ENCODE measurements at places on chromosomes 1 and 21. TPM values are rescaled to one million over a fixed set of nuclear protein-coding genes. Genes with fewer than 3 reads are reported as not detected.

DNA sequence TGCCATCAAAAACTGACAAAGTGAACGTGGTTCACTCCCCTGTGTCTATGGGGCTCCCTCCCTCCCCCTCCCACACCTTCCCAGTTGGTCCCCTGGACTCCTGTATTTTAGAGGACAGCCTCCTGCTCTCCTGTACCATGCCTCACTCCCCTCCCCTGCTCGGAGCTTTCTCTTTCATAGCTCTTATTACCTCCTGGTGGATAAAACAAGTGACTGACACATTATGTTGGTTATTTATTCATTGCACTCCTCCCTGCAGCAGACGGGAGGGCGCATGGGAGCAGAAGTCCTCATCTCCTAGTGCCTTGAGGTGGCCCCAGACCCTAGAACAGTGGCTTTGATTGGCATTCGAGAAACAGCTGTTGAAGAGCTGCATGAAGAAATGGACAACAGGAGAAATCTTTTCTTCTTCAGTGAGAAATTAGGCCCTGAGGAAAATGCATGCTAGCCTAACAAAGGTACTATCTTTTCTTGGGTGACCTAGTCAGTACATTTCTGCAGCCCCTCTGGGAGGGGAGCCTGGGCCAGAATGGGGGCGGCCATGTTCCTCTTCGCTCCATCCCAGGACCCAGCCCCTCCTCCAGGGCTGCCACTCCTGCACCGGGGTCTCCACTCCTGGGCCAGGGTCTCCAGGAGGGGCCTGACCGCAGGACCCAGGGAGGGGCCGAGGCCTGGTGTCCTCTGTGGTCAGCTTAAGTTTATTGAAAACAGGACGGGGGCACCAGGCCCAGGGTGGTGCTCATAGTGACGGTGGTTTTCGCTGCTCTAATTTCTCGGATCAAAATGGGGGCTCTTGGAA, 1.2 kb upstream of the TFF1 start:
- peak overlapping the region; percentile 63 for H3K27ac ChIP-seq
- H3K4me3 ChIP-seq: no peak overlapping the region
- peaks cover 12% of the 10 kb centered on the region for H3K4me1 ChIP-seq
- peaks cover 15% of the 10 kb centered on the region for H3K27me3 ChIP-seq
- DNase-seq: no peak
- H3K36me3 ChIP-seq: peaks cover 3% of the 10 kb centered on the region

OLIG1 gene
- 0.38 TPM for total RNA-seq

DNA sequence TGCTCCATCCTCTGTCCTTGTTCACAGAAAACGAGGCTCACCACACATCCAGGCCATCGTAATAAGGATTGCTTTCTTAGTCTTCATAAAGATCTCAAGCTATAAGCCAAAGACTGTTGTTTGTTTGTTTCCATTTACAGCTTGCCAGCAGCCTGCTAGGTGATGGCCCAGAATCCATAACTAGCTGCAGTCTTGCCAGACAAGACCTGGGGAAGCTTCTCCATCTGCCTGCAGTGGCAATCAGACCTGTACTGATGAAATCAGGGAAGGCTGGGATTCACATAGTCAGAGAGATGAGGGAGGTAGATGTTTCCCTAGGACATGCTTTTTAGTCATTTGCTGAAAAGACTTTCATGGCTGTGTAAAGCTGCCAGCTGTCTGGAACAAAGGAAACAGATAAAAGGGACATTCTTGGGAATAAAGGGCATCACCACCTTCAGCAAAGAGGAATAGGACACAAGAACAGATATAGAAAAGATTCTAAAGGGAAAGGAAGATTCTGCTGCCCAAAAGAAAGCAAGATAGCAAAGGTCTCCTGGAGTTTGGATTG, 51.0 kb downstream of the MT1HL1 start:
- H3K4me1 ChIP-seq: no peaks in the 10 kb centered on the region
- peaks cover 20% of the 10 kb centered on the region for H3K27me3 ChIP-seq
- H3K4me3 ChIP-seq: no peak overlapping the region
- DNase-seq: no peak
- H3K27ac ChIP-seq: no peak overlapping the region

KIF17 gene
- 1.1 TPM for total RNA-seq

KRTAP13-2 gene
- total RNA-seq: not detected

DNA sequence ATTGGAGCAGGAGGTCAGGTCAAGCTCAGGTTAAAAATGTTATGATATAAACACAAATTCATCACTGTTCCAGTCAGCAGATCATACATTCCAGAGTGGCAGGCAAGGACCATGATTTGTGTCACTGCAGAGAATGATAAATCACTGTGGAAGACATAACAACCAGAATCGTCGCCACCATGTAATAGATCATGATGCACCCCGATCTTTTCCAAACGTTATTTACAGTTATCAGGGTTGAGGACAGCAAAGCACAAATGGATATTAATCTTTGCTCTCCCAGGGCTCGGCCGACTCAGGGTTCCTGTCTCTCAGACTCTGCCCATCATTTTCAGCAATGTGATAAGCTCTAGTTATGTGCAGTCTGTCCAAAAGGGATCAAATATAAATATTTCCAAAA, 122.7 kb downstream of the ZBTB18 start:
- no peak overlapping the region for H3K27ac ChIP-seq
- H3K27me3 ChIP-seq: peaks cover 17% of the 10 kb centered on the region
- H3K4me3 ChIP-seq: no peak overlapping the region

DNA sequence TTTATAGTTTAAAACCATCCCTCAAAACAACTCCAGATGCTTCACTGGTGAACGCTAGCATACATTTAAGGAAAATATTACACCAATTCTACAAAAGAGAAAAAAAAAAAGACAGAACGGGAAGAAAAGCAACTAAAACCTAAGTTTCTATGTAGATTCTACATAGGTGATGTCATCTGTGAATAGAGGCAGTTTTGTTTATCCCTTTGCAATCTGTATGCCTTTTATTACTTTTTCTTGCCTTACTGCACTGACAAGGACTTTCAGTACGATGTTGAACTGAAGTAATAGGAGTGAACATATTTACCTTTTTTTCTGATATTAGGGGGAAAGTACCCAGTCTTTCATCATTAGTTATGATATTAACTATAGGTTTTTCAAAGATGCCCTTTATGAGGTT, 101.7 kb upstream of the HAO2 start:
- H3K4me1 ChIP-seq: no peaks in the 10 kb centered on the region
- no peaks in the 10 kb centered on the region for H3K36me3 ChIP-seq
- H3K27me3 ChIP-seq: no peaks in the 10 kb centered on the region
- H3K4me3 ChIP-seq: no peak overlapping the region

ERICH3 gene
- 1.1 TPM for total RNA-seq

DNA sequence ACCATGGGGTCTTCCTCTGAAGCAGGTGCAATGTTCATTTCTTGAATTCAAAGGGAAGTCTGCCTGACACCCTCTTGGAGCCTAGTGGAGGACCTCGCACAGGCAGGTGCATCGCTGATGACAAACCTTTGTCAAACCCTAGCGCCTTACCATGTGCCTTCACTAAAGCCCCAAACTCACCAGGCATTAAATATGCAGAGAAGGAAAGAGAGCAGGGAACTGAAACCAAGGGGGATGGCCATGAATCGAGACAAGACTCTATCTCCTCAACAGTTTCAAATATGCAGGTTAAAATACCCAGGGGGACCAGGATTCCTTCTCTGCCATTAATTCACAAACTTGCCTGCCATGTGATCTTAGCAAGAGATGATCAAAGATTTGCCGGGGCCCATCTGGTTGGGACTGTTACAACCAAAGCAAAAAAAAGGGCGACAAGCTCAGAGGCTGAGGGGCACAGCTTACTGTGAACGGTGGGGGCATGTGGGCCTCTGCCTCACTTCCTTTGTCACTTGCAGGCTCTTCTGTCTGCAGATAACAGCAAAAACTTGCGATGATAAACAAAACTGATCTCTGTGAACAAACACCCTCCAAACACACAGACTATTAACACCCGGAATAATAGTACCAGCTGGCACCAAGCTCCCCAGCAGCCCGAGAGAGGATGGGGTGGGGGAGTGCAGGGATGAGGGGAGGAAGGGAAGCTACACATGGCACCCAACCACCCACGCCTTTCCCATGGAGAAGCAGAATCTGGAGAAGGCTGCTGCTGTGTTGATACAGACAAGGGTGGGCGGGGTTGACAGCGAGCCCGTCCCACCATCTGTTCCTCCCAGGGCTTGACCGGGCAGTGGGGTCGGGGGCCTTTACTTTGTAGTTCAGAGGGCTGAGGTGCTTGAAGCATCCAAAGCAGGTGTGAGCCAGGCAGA, 33.9 kb downstream of the TMEM63A start:
- H3K4me3 ChIP-seq: no peak overlapping the region
- H3K27me3 ChIP-seq: no peaks in the 10 kb centered on the region
- DNase-seq: no peak
- H3K4me1 ChIP-seq: peaks cover 5% of the 10 kb centered on the region
- H3K27ac ChIP-seq: peak overlapping the region; percentile 45
- peaks cover 45% of the 10 kb centered on the region for H3K36me3 ChIP-seq

UMODL1 gene
- not detected for total RNA-seq

- DNase-seq: no peak
- no peaks in the 10 kb centered on the region for H3K36me3 ChIP-seq
- no peak overlapping the region for H3K27ac ChIP-seq
- no peak overlapping the region for H3K4me3 ChIP-seq
- no peaks in the 10 kb centered on the region for H3K27me3 ChIP-seq
These were observed 16.1 kb downstream of the RGS4 start for GRCh38 chr1:163085041-163085903.

GRCh38 chr1:223202376-223203033, 59.5 kb upstream of the TLR5 start:
- H3K4me3 ChIP-seq: no peak overlapping the region
- H3K4me1 ChIP-seq: peaks cover 31% of the 10 kb centered on the region
- H3K27me3 ChIP-seq: no peaks in the 10 kb centered on the region
- H3K36me3 ChIP-seq: no peaks in the 10 kb centered on the region
- H3K27ac ChIP-seq: no peak overlapping the region

DNA sequence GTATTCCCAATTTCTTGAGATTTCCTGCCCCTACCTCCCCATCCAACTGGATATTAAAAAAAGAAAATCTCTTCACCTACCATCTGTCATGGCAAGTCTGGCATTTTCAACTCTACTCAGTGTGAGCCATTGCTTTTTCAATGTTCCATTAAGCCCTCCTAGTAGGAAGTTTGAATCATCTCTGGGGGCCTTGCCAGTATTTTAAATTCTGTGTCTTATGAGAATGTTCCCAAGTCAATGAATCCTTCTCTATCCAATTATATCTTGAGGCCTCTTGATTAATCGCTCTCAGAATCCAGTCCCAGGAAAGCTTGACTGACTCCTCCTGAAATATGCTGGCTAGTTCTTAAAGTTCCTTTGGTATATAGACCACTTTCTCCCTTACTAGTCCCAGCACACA, 91.5 kb downstream of the NGF start:
- no peaks in the 10 kb centered on the region for H3K4me1 ChIP-seq
- no peak overlapping the region for H3K27ac ChIP-seq
- H3K36me3 ChIP-seq: no peaks in the 10 kb centered on the region
- no peaks in the 10 kb centered on the region for H3K27me3 ChIP-seq
- H3K4me3 ChIP-seq: no peak overlapping the region
- no peak for DNase-seq

GRCh38 chr1:24027838-24028468, 47.8 kb upstream of the SRSF10 start:
- H3K4me1 ChIP-seq: peaks cover 7% of the 10 kb centered on the region
- no peak overlapping the region for H3K4me3 ChIP-seq
- H3K27me3 ChIP-seq: no peaks in the 10 kb centered on the region
- no peak overlapping the region for H3K27ac ChIP-seq
- no peaks in the 10 kb centered on the region for H3K36me3 ChIP-seq

GPR37L1 gene
- 0.04 TPM for total RNA-seq

GRCh38 chr1:29931477-29932175, 695.3 kb downstream of the PTPRU start:
- H3K27ac ChIP-seq: no peak overlapping the region
- no peaks in the 10 kb centered on the region for H3K36me3 ChIP-seq
- no peak overlapping the region for H3K4me3 ChIP-seq
- peaks cover 17% of the 10 kb centered on the region for H3K27me3 ChIP-seq
- peaks cover 5% of the 10 kb centered on the region for H3K4me1 ChIP-seq
- no peak for DNase-seq

TTLL7 gene
- 106 TPM for total RNA-seq

DNA sequence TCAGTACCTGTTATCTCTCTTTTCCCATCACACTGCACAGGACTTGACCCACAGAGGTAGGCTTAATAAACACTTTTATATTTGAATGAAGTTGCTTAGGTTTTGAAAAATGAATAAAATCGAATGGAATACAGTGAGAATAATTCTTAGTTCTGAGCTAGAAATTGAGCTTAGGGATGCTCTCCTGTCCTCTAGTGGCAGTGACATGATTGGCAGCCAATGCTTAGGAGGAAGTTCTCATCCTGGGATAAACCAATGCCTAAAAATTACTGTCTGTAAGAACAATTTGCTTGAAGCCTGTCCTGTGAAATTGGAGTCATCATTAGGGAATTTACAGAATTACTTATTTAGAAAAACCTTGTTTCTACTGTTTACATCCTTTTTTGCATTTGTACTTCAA, 21.3 kb upstream of the CYP4X1 start:
- H3K4me1 ChIP-seq: no peaks in the 10 kb centered on the region
- no peaks in the 10 kb centered on the region for H3K27me3 ChIP-seq
- DNase-seq: no peak
- H3K36me3 ChIP-seq: peaks cover 2% of the 10 kb centered on the region

DNA sequence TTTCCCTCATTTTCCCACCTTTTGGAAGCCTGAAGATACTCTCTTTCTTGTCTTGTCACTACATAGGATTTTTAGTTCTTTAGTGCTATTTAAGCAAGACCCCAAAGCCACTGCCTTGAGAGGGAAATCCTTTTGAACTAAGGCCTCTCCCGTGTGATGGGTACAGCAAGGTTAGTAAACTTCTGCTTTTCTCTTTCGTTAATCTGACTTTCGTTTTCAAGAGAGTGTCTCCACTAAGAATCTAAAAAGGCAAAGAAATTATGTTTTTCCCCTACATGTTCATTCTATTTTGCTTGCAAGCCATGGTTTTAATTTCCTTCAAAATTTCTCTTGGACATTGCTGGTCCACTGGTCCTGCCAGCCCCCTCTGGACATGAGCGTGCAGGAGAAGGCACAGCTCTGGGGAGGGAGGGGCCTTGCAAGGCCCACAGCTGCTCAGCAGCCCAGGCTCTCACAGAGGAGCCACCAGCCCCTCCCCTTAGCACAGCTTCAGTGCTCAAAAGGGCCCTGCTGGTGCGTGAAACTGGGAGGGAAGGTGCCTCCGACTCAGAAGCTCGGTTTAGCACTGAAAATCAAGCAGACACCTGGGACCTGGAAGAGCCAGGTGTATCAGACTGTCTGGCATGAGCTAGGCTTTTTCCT, 210.9 kb upstream of the GALNT2 start:
- H3K4me1 ChIP-seq: no peaks in the 10 kb centered on the region
- H3K27me3 ChIP-seq: peaks cover 59% of the 10 kb centered on the region
- DNase-seq: no peak
- H3K36me3 ChIP-seq: no peaks in the 10 kb centered on the region
- no peak overlapping the region for H3K27ac ChIP-seq
- H3K4me3 ChIP-seq: no peak overlapping the region
